GM18507 (cell line): ENCODE measurements at places on chromosomes 1 and 21.

GRCh38 chr1:188027613-188028012, 1198.9 kb downstream of the PLA2G4A start:
- DNase-seq, result no peak

DNA sequence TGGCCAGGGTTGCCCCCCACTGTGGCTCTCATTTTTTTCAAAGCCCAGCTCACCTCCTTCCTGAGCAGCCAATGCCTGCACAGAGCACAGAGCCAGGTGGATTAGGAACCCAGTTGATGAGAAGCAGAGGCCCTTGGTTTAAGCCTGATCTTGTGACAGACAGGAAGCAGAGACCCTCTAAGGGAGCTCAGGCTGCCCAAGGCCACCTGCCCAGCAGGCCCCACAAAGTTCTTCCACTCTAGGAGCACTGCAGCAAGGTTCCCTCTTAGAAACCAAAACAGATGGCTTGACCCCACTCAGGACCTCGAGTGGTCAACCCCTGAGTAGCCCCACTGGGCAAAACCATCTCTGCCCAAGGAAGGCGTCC, 25.5 kb upstream of the PRSS38 start:
- no peak for DNase-seq

GRCh38 chr1:22450351-22451021, 1.2 kb upstream of the ZBTB40 start:
- DNase-seq, result no peak

DNA sequence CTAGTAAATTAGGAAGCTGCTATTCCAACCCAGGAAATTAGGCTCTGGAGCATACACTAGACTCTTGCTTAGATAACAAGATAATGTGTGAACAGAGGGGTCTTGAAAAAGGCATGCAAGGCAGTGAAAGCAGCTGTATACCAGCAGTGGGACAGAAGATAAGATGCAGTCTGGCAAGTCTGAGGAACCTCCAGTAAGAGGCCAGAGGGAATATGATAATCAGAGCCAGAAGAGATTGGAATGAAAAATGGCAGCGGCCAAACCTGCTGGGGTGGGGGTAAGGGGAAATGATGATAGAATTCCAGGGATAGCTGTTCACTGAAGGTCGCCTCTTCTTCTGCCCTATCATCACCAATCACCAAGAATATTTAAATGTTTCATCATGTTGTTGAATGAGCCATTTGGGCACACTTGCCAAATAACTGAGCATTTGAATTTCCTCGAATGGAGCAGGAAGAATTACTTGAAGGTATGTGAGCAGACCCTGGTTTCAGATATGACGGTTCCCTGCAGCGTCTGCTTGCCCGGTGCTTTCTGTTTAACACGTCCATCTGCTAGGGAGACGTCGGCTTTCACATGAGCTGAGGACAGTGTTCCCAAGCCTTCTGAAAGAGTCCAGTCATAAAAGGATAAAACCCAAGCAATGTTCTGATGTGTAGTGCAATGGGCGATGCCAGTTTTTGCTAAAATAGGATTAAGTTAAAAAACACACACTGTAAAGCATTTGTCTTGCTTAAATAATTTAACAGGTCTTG, 173.3 kb downstream of the RWDD3 start:
- DNase-seq, result no peak

- DNase-seq, result no peak
Observed at GRCh38 chr21:27756191-27756590, 789.3 kb upstream of the ADAMTS5 start.

DNA sequence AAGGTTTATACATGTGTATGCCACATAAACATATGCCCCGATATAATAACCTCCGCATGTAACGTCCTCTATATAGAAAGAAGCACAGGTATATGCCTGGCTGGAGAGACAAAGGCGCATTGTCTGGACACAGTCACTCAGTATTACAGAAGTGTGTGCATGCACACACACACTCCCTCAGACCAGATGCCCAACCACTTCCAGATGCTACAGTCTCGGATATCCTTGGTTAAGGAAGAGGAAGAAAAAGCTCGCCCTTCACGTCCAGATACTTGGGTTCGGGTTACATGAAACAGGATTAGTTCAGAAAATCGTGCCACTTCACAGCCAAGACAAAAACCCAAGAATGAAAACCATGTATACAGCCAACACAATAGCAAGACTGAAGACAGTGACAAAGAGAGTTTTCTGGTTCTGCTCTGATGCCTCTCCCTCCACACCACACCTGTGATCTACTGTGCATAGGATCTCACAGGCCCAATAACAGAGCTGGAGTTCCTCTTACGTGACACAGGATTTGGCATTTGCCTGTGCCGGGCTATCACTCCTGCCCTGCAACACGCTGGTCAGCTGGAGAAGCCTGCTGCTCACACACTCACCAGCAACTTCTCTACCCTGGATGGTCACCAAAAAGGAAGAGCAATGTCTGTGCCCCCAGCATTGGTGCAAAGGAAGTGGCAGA, 75.0 kb downstream of the SSBP3 start:
- DNase-seq, result no peak
